ENCODE measurements at places on chromosomes 1 and 21.

DNA sequence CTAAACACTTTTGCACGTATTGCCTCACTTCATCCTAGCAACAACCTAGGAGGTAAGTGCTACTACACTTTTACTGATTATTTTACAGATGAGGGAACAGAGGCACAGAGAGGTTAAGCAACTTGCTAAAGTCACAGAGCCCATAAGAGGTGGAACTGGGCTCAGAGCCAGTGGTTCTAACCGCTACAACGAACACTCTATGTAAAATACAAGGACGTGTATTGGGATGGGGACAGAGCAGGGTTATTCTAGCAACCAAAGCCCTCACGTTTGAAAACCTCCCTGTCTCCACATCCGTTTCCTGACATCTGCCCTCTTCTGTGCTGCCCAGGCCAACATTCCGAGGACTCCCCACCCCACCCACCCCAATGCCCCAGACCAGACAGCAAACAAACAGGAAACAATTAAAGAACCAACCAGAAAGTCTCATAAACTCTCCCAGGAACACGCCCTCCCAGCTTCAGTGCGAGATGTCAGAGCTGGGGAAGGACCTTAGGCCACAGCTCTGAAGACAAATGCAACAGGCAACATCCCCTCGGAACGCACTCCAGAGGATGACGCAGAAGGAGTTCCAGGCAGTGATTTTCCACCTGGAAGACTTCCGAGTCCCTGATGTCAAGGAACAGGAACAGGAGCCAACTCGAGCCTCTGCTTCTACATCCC, 41.1 kb downstream of the GLIS1 start:
- no peak for DNase-seq

DNA sequence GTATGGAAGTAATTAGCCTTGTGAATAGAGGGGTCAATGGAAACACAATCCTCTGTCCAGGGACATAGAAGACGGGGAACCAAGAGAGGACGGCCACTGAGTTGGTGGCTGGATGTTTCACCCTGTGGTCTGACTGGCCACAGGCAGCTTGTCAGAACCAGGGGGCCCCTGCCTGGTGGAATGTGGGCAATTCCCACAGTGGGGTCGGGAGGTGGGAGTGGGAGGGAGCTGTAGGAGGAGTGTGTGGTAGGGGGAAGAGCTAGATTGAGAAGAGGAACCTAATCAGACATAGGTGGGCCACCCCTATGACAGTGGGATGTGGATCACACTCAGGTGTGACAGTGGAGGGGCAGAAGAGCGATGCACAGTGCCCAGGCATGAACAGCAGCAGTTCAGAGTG, 31.3 kb downstream of the TRIM62 start:
- no peak for DNase-seq

- DNase-seq: no peak
Observed at GRCh38 chr1:244968471-244968871, 104.1 kb upstream of the HNRNPU start.

DNA sequence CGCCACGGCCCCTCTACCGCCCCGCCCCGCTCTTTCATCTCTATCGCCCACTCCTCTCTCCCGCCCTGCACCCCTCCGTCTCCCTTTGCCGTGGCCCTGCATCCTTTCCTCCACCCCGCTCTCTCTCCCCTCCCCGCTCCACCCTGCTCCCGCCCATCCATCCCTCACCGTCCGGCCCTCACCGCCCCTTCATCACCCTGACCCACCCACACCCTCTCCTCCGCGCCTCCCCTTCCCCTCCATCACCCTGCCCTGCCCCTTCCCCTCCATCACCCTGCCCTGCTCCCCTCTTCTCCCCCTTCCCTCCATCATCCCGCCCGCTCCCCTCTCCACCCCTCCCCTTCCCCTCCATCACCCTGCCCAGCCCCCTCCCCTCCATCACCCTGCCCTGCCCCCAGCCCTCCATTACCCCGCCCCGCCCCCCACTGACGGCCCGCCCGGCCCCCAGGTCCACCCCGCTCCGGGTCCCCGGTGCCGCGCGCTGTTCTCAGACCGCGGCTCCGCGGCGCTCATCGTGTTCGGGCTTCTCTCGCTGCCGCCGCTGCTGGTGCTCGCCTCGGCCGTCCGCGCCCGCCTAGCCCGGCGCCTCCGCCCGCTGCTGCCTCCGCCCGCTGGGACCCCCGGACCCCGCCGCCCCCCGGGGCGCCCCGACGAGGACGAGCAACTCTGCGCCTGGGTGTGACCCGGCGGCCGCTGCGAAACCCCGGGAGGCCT, 6.2 kb upstream of the ANKRD65 start:
- DNase-seq: no peak

DNA sequence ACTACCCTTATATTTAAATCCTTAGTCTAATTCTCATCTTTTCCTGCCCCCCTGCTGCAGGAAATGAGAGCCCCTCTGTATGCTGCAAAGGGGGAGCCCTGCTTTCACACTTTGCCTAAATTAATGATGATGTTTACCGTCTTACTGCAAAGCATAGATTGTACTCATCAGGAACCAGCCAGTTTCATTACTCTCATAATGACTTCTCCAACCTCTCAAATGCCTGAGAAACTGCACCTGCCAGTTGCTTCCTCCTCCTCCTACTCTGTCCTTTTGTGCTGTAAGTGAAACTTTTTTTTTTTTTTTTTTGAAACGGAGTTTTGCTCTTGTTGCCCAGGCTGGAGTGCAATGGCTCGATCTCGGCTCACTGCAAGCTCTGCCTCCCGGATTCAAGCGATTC, 101.7 kb downstream of the ADSS2 start:
- no peak for DNase-seq

GRCh38 chr1:199490769-199491527, 536.6 kb upstream of the NR5A2 start:
- no peak for DNase-seq

DNA sequence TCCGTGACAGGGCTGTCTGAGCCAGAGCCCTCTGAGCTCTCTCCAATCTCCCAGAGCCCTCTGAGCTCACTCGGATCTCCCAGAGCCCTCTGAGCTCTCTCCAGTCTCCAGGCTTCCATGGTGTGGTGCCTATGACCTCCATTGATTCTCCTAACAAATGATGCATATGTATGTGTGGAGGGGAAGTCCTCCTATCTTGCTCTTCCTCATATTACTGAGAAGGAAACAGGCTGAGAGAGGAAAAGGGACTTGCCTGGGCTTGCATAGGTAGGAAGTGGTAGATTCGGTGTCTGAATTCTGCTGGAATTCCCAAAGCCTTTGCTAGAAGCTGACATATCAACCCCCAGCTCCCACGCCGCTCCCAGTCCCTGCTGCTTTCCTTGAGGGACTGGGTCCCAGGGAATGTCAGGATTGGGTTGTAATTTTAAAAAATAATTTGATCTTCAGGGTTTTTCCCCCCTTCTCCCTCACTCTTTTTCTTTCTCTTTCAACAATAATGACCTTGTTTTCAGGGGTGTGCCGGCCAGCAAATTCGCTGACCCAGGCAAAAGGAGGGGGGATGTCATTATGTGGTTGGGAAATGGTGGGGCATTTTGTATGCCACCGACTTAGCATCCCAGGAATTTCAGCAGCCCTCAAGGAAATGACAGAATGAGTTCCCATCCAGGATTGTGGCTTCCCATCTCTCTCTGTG, 42.3 kb upstream of the RUNX3 start:
- DNase-seq: no peak

- DNase-seq: no peak
Observed at GRCh38 chr1:179707406-179707805, 35.7 kb upstream of the FAM163A start.

GRCh38 chr21:46605767-46606426, 1.0 kb upstream of the S100B start:
- no peak for DNase-seq

DNA sequence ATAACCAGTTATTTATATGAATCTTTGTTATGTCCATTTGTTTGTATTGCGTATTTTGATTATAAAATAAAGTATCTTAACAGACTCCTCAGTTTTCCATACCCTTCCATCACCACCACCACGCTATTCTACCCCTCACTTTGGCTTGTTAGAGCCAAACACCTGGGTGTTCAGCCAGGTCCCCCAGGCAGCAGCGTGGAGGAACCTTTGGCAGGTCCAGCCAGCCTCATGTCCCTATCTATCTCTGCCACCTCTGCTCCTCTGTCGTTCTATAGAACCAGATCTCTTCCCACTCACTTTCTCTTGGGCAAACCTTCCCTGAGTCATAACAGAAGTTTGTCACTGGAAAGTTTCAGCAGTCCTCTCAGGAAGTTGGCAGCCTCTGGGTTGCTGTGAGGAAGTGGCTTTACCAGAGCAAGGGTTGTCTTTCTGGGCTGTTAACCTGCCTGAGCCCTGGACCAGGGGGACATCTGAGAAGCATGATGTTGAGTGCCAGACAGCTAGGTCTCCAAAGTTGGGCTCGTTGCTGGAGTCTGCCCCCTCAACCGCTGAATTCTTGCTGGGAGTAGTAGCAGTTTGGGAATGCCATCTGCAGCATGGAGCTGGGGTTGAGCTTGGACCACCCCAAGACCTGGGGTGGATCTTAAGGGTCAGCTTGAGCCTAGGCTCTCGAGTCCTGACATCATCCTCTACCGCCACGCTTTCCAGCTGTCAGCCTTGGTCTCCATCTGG, 996 bp upstream of the SH3BGRL3 start:
- no peak for DNase-seq

DNA sequence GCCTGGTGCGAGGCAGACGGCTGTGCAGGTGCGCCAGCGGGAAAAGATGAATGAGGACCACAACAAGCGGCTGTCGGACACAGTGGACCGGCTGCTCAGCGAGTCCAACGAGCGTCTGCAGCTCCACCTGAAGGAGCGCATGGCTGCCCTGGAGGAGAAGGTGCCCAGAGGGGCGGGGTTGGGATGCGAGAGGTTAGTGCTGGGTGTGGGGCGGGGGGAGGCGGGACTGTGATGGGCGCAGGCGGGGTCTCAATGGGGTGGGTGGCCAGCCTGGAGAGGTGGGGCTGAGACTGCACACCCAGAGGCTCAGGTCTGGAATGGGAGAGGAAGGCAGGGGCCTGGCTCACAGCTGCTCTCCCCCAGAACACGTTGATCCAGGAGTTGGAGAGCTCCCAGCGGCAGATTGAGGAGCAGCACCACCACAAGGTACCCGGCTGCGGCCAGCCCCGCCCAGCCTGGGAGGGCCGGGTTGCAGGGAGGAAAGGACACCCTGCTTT, 22.3 kb downstream of the PPFIA4 start:
- no peak for DNase-seq

- DNase-seq: no peak
Observed at GRCh38 chr1:238589843-238590435, 699.2 kb upstream of the ZP4 start.

DNA sequence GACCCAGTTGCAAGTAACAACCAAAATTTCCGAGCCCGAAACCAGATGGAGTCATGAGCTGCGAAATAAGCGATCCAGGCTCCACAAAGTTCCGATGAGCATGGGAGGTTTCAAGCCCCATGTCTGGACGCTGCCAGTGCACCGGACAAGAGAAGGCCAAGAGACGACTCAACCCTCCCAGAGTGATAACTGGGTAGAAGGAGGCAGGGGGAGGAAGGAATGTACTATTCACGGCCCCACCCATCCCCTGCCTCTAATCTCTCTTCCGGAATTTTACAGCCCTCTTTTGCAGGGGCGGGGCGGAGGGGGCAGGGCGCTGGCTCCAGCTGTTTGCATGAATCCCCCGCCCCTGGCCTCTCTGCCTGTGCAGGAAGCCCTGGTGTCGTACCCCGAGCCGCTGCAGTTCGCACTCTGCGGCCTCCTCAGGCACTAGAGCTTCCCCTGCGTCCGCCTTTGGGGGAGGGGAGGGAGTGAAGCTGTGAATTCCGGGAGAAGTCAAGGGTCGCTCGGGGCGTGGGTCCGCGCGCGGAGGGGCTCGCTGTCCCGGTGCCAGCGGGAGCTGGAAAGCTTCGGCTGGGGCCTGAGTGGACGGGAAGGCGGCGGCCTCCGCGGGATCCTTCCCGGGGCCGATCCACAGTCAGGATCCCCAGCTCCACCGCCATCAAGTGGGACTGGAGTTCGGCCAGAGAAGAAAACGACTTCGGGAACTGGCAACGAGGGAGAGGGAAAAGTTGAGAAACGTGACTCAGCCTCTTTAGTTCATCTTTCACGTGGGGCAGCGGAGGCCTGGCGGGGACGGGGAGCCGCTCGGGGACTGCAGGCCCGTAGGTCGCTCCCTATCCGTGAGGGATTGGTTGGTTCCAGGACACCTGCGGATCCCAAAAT, 6.3 kb upstream of the PTP4A2 start:
- DNase-seq: peak; percentile 65

GRCh38 chr21:36845790-36846189, 120.7 kb downstream of the HLCS start:
- no peak for DNase-seq

DNA sequence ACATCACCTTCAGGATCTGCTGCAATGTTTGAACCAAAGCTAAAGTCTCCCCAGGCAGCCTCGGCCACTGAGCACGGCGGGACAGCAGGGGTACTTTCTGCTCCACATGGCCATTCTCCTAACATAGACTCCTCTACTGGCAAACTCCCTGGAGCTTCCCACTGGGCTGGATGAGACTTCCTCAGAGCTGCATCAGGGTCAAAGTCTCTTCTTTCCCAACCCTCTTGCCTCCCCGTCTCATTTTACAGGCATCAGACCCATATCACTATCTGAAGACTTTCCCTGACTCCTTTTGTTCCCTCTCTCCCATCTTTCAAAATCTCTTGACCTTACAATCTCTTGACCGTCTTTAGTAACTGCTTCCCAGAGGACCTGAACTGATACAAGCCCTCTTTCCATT, 42.2 kb upstream of the KIRREL1 start:
- no peak for DNase-seq
